Pancreas (tissue), 10 donors: ENCODE measurements at places on chromosomes 2 and 18.

DNA sequence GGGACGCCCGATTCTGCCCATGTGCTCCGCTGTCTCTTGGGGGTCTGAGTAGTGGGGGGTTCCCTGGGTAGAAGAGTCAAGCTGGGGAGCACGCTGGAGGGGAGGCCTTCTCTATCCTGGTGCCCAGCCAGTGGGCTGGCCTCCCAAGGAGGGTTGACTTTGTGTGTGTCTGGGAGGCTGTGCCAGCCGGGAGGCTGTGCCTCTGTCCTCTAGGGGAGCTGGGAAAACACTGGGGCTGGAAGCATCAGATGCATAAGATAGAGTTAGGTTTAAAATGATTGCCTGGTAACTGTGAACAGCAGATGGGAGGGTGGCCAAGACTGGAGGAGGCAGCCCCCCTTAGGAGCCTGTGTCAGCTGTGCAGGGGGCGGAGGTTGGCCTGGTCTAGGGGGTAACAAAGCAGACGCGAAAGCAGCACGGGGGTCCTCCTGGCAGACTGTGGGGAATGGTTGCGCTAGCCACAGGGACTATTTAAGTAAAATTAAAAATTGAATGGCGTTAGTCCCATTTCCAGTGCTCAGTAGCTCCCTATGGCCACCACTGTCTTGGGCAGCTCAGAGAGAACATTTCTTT lies 1.3 kb downstream of the ING5 start:
- no peak for DNase-seq
- H3K36me3 ChIP-seq, result peaks cover 20% of the 10 kb centered on the region
- no peaks in the 10 kb centered on the region for H3K27me3 ChIP-seq
- H3K27ac ChIP-seq, result peak overlapping the region; percentile 39

DNA sequence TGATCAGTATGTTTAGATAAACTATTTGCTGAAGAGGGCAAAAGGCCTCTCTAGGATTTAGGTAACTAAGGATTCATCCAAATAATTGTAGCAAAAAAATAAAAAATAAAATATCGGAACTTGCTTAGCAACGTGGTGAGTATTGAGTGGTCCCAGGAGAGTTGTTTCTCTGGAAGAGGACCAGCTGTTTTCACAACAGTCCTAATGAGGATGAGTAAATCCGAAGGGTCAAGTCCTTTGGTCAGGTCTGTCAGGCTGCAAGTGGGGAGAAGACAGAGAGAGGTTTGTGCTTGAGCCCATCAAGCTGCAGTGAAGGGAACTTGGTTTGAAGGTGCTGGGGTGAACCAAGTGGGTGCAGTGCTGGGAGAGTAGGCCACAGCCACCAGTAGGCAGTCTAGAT lies 539.2 kb downstream of the SLC4A3 start:
- no peak overlapping the region for H3K27ac ChIP-seq
- H3K36me3 ChIP-seq, result no peaks in the 10 kb centered on the region
- H3K4me1 ChIP-seq, result no peaks in the 10 kb centered on the region
- no peak for DNase-seq

DNA sequence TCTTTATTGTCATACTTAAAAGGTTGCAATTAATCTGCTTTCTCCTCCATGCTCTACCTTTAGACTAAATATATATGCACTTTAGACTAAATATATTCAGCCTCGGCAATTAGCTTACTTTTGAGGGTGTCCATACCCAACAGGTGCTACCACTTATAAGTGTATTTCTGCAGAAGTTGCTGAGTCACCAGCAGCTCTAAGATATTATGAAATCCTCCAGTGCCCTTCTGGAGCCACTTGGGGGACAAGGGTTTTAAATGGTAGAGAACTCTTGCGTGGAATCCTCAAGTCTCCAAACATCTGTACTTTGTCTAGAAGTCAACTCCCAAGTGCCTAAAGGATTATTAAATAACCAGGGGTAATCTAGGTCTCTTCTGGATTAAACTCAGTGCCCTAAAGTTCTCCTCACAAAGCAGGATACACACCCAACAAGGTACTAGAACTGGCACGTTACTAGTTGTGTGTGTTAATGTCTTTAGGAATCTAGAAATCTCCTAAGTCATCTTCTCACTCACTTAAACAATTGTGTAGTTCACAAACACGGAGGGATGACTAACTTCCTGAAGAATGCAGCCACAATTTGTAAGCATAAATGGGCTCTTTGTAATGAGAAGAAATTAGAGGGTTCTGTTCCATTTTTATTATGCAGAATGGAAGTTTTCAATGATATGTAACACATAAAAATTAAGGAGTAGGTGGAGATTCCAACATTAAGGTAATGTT lies 159.7 kb downstream of the CD226 start:
- H3K27me3 ChIP-seq, result no peaks in the 10 kb centered on the region
- no peaks in the 10 kb centered on the region for H3K36me3 ChIP-seq
- no peaks in the 10 kb centered on the region for H3K4me1 ChIP-seq
- DNase-seq, result no peak
- H3K4me3 ChIP-seq, result no peak overlapping the region

GRCh38 chr2:89844221-89844943 lies 1152.9 kb downstream of the RPIA start:
- H3K27ac ChIP-seq, result no peak overlapping the region
- no peaks in the 10 kb centered on the region for H3K36me3 ChIP-seq
- no peak overlapping the region for H3K4me3 ChIP-seq
- no peaks in the 10 kb centered on the region for H3K27me3 ChIP-seq
